Cardiac fibroblast (primary cell): ENCODE measurements at places on chromosomes 13 and 19.

GRCh38 chr19:4518345-4519171 lies at the start of gene PLIN4:
PLIN4 (minus strand) TSS chr19:4518486; CDS start chr19:4518272, 214 bp downstream.
- peak; percentile 94 for DNase-seq

GRCh38 chr13:51330791-51331190 lies 8.7 kb upstream of the SERPINE3 start:
- DNase-seq, result peak; percentile 64

- no peak for DNase-seq
These were observed 41.3 kb upstream of the CD33 start for GRCh38 chr19:51183629-51184028.

GRCh38 chr13:102309110-102309509 lies 92.7 kb downstream of the FGF14 start:
- DNase-seq, result no peak

- DNase-seq, result no peak
These were observed 393.3 kb downstream of the DIAPH3 start for GRCh38 chr13:59770451-59770850.

DNA sequence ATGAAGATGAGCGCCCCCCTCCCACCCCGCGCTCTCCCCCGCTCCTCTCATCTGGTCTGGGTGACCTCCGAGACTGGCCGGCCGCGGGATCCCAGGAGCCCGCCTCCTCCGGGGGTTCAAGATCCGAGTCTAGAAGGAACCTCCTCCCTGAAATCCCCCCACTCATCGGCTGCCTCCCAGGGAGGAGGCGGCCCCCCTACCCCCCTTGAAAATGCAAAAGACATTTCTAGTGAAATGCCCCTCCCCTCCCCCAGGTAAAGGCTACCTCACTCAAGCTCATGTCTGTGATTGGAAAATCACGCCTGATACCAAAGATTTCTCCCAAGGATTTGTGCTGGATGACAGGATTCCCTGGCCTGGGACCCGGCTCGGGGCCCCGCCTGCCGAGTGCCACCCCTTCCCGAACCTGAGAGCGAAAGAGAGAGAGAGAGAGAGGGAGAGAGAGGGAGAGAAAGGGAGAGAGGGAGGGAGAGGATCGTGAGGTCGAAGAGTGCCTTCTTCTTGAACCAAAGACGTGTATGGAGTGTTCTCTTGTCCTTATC lies 23.4 kb downstream of the ONECUT3 start:
- DNase-seq, result no peak

DNA sequence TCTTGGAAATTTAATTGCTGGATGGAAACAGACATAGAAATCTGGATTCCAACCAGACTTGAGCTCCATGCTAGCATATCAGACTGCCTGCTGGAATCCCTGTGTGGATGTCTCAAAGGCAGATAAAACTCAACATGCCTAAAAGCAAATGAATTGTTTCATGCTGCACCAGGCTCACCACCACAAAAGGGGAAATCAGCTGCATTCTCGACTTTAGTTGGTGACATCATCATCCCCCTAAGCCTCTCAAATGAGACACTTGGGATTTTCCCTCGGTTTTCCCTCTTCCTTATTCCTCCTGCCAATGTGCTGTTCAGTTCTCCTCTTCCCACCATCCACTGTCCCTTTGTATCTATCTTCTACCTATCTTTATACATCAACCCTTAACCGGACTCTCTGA lies 134.3 kb downstream of the ZDHHC20 start:
- no peak for DNase-seq

DNA sequence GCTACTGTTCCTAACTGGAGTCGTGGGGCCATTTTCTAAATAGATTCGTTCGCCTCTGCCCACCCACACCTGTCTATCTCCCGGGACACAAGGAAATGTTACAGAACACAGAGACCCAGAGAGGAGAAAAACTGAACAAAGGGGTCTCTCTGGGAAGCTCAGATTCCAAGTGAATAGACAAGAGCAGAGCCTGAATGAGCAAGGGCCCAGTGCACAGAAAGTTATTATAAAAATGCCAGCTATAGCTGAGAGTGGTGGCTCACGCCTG lies 27.2 kb upstream of the FEM1A start:
- DNase-seq, result no peak

- DNase-seq, result no peak
These were observed 11.7 kb upstream of the ZNF14 start for GRCh38 chr19:19744641-19745040.

GRCh38 chr13:42798118-42798517 lies 16.7 kb downstream of the FAM216B start:
- no peak for DNase-seq

GRCh38 chr13:84784443-84785153 lies 902.3 kb upstream of the SLITRK1 start:
- DNase-seq, result no peak

- no peak for DNase-seq
These were observed 31.6 kb downstream of the EFNB2 start for GRCh38 chr13:106503730-106504453.

- DNase-seq, result no peak
These were observed 4.3 kb downstream of the RPS19 start for GRCh38 chr19:41864374-41864773.

- no peak for DNase-seq
These were observed 9.5 kb downstream of the FGF22 start for GRCh38 chr19:648904-649801.

DNA sequence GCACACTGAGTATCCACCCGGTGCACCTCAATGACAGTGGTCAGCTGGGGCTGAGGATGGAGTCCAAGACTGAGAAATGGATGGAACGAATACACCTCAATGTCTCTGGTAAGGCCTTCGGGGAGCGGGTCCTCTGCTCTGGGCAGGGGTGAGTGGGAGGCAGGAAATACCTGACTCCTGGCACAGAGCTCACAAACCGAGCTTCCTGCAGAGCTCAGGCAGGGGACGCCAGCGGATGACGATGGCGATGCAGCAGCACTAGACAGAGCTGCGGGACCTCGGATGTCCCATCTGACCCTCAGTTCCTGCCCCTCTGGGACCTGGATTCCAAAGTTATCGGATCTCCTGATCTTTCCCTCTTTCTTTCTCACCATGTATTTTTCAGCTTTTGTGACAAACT lies 3.8 kb downstream of the CD22 start:
- DNase-seq, result no peak

DNA sequence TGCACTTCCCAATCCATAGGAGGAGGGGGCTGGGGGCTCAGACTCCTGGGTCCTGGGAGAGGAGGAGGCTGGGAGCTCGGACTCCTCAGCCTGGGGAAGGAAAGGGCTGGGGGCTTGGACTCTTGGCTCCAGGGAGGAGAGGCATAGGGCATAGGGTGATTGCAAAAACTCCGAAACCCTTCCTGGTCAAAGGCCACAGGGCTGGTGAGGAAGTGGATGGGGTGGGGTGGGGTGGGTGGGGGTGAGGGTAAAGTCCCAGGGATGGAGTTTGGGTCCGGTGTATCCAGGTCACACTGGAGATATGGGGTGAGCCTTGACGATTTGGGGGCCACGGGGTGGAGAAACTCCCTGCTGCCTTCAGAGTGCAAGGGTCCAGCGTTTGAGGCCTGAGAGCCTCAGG lies 2.8 kb downstream of the MYH14 start:
- no peak for DNase-seq

GRCh38 chr19:8459095-8459494 lies 14.3 kb downstream of the HNRNPM start:
- DNase-seq, result no peak

GRCh38 chr19:46859637-46860124 lies 1.1 kb upstream of the ARHGAP35 start:
- DNase-seq, result peak; percentile 91

- DNase-seq, result no peak
These were observed 7.5 kb upstream of the RBM26 start for GRCh38 chr13:79413521-79413920.

GRCh38 chr13:112391746-112392145 lies 15.6 kb downstream of the SPACA7 start:
- DNase-seq, result no peak
